Left colon (tissue), 2 donors: ENCODE measurements at places on chromosomes 6 and 20. TPM values are rescaled to one million over a fixed set of nuclear protein-coding genes. Genes with fewer than 3 reads are reported as not detected.

OR12D3 gene
- total RNA-seq: not detected

SLC26A8 gene
- total RNA-seq: 0.50 TPM

DNA sequence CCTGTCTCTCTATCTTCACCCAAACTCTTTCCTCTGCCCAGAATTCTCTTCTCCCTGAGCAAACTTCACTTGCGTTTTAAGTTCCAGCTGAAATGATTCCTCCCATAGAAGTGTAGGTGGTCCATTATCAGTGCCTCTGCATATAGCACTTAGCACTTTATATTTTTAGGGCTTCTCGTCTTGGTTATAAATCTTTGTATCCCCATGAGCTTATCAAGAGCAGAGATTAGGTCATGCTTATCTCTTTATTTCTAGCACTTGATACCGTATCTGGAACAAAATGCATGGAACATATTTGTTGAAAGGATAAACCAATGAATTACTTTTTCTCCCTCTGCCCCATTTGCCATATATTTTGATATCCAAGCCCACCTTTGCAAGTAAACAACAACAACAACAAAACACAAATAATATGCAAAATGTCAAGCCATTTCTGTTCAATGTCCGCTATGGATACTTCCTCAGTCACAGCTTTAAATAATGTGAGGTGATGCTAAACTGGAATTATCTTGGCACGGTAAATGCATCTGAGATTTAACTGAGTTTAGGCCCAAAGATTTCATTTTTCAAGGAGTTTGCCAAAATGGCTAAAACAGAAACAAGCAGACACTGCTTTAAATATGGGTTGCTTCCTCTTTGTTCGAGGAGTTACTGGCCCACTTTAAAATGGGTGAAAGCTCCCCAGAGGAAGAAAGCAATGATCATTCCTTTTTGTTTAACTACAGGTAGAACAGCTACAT is 106.2 kb upstream of the STMND1 start:
- DNase-seq: no peak

DNA sequence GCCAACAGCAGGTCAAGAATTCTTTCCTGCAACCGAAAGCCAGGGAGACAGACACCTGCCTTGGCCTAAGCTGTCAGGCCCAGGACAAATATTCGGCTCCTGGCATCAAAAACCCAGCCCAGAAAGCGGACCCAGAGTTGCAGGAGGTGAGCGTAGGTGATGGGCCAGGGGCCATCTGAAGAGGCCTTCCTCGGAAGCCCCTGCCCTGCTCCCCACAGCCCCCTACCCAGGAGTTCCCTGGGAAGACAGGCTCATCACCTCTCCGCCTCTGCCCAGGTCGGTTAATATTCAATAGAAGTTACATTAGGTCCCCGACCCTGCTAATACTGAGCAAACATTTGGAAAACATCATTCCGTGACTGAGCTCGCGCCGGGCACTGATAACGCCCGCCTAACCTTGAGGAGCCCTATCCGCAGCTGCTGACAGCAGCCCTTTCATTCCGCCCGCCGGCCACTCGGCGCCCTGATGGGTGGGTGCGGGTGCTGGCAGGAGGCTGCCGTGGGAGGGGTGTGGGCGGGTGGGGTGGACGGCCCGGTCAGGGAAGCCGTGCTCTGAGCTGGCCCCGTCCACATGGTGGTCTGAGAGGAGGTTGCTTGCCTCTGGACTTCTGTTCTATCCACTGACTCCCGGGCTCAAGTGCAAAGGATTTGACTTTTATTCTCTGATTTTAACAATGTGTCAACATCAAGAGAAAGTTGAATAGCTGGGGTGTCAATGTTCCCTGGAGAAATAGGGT is 55.7 kb downstream of the HNF4A start:
- peak; percentile 51 for DNase-seq

DNA sequence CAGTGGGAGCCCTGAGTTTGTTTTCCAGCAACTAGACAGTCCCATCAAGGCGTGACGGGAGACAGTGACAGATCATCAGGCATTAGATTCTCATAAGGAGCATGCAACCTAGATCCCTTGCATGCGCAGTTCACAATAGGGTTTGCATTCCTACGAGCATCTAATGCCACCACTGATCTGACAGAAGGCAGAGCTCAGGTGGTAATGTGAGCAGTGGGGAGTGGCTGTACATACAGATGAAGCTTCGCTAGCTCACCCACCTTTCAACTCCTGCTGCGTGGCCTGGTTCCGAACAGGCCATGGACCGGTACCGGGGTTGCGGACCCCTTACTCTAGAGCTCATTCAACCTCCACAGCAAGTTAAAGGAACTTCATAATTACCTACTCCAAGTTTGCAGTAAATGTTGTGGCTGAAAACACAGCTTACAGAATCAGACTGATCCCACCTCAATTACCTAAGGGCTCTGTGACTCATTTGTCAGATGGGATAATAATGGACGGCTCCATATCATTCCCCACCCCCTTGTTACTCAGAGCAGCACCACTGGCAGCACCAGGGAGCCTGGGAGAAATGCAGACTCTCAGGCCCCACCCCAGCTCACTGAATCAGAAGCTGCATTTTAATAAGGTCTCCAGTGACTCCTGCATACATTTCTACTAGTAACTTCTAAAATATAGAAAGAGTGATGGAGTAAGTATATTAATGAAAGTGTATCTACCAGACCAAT is 15.7 kb downstream of the PXMP4 start:
- no peak for DNase-seq

- DNase-seq: no peak
These were observed 106.9 kb downstream of the TRDN start for GRCh38 chr6:123529843-123530242.

GRCh38 chr6:41266541-41266940 is 19.9 kb downstream of the TREM1 start:
- DNase-seq: no peak

DNA sequence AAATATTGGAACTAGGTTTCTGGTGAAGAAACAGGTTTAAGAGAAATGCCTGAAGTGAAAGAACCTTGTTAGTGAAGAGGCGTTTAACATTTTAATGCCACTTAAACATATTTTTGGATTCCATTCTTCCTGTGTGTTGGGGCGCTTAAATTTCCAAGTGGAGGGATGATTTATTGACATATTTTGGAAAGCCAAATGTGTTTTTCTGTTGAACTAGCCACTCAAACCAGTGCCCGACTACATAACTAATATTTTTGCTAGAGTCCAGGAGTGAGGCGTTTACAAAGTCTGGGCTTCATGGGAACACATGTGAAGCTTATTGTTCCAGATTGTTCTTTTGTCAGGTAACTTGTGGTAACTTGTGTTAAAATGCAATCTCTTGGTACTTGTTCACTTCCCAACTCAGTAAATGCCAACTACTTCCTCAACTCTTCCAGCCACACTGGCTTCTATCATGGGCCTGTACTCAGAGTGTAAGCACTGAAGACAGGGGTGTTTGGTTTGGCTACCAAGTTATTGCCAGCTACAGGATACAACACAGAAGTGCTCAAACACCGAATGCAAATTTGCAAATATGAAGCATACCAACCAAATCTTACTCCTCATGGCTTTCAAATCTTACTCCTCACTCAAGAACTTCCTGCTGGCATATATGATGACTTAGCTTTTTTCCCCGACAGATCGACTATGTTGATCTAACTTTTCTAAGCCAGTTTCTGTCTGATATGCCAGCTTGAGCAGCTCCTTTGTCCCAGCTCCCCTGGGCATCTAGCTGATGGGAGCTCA is 2.0 kb upstream of the ZNFX1 start:
- no peak for DNase-seq

LINC00237 gene
- not detected for total RNA-seq

POM121L2 gene
- not detected for total RNA-seq

GRCh38 chr6:52790861-52791260 is 12.8 kb downstream of the GSTA1 start:
- DNase-seq: no peak

MUC21 gene
- not detected for total RNA-seq

HMGCLL1 gene
- total RNA-seq: 0.18 TPM

GRCh38 chr20:709423-709822 is 33.8 kb upstream of the SCRT2 start:
- DNase-seq: peak; percentile 40

GRCh38 chr6:158460602-158461169 is 99.2 kb upstream of the TMEM181 start:
- no peak for DNase-seq

DNA sequence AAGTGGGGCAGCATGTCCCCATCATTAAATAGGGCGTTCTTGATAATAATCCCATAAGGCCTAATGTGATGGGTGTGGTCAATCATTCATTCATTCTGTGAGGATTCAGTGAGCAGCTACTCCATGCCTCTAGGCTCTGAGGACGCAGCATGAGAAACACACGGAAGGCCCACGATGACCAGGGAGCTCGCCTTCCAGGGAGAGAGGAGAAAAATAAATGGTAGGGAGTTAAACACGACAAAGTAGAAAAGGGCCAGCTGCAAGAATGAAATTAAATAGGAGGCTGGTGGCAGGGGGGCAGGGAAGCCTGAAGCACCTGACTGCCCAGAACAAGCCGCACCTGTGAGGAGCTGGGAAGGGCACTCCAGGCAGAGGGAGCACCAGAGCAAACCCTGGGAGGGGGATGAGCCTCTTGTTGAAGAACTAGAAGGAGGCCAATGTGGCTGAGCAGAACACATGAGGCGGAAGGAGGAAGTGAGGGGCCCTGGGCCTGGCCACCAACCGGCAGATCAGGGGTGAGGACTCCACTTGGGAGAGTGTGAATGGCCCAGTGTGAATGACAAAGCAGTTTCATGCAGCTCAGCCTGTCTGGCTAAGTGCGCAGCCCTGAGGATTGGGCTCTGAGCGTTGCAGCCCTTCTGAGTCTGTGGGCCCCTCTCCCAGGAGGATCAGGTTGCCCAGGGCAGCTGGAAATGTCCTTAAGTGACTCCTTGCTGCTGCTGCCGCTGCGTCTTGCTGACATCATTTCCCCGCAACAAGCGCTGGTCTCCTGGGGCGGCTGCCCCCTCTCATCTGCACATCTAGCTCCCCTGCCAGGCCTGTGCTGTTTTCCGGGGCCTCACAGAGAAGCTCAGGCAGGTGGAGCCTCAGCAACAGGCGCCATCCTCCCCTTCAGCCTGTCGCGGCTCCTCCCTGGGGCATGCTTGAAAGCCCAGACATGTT is 99.9 kb downstream of the CDH26 start:
- peak; percentile 14 for DNase-seq

- peak; percentile 41 for DNase-seq
These were observed 25.1 kb downstream of the NEDD9 start for GRCh38 chr6:11207199-11207968.

LKAAEAR1 gene
- not detected for total RNA-seq

- DNase-seq: no peak
These were observed 259.9 kb upstream of the MARCKS start for GRCh38 chr6:113597231-113597583.

GRCh38 chr6:80209430-80209829 is 103.0 kb downstream of the BCKDHB start:
- DNase-seq: no peak

DNA sequence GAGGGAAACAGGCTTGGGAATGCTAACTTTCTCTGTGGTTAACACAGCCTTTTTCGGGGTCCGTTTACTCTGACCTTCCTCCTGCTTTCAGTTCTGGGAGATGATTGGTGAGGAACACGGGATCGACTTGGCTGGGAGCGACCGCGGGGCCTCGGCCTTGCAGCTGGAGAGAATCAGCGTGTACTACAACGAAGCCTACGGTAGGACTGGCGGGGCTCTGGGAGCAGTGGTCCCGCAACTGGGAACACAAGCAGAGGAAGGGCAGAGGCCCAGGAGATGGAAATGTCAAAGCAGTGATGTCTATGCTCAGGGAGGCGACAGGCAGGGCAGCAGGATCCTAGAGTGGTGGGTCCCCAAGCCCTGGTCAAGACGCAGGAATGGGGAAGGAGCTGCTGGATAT is 3.5 kb downstream of the TUBB1 start:
- DNase-seq: no peak

ESF1 gene
- 11.7 TPM for total RNA-seq

DNA sequence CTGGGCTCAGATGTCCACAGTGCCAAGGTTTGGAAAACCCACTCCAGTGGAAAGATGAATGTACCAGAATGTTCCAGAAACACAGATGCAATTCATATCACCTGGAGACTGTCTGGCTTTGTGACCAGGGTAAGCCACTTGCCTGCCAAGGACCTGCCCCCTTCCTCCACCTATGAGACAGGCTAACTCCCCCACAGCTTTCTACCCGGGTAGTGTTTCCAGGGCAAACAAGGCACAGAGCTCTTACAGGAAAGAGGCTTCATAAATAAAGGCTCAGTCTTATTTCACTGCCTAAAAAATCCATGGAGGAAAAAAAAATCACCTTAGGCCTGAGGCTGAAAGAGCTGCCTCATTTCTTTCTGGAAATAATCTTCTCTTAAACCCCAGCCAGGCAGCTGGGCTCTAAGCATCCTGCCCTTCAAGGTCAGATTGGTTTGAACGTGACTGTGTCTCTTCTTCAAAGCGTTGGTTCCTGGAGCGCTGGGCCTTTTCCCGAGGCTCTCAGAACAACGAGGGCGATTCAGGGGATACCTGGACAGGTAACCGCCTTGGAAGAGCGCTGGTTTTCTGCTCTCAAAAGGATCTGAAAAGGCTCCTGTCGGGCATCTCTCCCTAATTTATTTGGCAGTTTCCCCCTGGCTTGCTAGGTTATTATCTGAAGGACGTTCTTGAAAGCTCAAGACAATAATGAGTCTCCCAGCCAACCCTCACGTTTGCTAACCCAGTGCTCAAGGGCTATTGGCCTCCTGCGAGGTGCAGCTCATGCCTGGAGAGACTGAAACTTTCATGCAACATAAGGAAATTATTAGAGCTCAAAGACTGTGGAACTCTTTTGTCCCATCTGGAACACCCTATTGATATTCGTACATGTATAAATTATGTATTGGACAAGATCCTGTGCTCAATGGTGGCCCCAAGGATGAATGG is 199.2 kb upstream of the PMEPA1 start:
- DNase-seq: no peak

DNA sequence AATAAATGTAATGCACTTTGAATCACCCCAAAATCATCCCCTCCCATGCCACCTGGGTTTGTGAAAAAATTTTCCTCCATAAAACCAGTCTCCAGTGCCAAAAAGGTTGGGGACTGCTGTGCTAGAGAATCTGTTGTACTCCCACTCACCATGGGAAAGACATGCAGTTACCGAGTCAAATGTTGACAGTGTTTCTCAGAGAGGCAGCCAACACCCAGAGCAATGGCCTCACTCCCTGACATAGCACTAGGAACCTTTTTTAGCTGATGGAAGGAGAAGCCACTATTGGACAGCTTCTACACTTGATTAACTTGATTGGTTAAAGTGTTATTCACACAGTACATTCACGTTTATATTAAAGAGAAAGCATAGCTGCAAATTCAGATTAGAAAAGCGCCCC is 59.8 kb upstream of the MANEA start:
- DNase-seq: no peak

- no peak for DNase-seq
These were observed 91.4 kb downstream of the PLCB4 start for GRCh38 chr20:9160331-9160730.

DNA sequence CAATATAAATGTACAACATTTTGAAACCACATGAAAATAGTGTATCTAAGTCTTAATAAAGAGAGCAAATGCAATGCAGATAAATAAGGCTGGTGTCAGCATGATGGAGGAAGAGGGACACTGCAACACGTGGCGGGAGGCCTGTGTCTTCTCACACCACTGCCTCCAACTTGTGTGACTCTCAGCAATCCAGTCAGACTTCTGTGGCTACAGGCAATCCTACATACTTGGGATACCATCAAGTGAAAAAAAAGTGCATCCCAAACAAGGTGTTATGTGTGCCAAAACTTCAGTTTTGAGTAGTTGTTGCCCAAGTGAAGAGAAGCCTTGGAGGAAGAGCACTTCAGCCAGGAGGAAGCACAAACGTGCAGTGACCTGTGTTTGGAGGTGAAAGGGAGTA is 68.6 kb downstream of the PKIB start:
- DNase-seq: no peak

GRCh38 chr20:15561070-15561569 is 1012.1 kb downstream of the KIF16B start:
- no peak for DNase-seq

XKR7 gene
- 0.11 TPM for total RNA-seq
